T-helper 2 cell (primary cell): ENCODE measurements at places on chromosomes 4 and X.

- no peak for DNase-seq
Observed at GRCh38 chr4:118390121-118390520, 37.3 kb upstream of the PRSS12 start.

GRCh38 chr4:128130621-128131020, 69.5 kb downstream of the LARP1B start:
- DNase-seq: no peak

GRCh38 chrX:21989384-21989783, 42.7 kb upstream of the PHEX start:
- DNase-seq: no peak

- no peak for DNase-seq
Observed at GRCh38 chr4:3423952-3424351, 17.8 kb upstream of the HGFAC start.

GRCh38 chr4:64250488-64250887, 158.8 kb downstream of the TECRL start:
- DNase-seq: no peak

GRCh38 chr4:151029537-151029936, 14.5 kb upstream of the LRBA start:
- no peak for DNase-seq

DNA sequence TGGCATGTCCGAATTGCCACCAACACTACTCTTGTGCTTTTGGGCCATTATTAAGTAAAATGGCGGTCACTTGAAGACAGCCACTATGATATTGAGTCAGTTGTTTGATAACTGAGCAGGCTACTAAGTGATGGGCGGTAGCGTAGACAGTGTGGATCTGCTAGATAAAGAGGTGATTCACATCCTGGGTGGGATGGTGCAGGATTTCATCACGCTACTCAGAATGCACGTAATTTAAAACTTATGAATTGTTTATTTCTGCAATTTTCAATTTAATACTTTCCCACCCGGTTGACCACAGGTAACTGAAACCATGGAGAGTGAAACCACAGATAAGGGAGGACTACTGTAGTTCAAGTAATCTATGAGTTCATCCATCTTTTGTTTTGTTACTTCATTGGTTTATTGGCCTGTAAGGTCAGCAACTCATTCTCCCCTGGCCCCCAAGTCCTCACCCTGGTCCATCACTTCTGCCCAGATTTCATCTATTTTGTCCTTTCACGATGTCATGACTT, 2.9 kb downstream of the ARAF start:
- no peak for DNase-seq

DNA sequence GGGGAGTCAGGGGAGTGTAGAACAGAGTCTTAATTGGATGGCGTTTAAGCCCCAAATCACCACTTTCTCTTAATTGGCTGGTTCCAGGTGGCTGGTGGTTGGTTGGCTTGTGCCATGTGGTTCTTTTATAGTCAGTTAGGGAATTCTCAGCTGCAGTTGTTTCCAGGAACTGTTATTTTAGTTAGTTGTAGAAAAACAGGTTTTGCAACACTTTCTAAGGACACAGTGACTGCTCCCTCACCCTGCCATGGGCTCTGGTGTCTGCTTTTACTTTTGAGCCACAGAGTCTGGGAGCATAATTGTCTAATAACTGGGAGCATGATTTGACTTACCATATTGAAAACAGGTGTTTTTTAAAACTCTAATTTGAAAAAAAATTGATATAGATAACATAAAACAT, 75.8 kb upstream of the PCDH18 start:
- DNase-seq: no peak

- DNase-seq: peak; percentile 55
Observed at GRCh38 chrX:153983321-153983801, 10.8 kb downstream of the TMEM187 start.

GRCh38 chrX:153948002-153948466, 3.6 kb upstream of the RENBP start:
- DNase-seq: no peak

- DNase-seq: peak; percentile 21
Observed at GRCh38 chrX:56564164-56564885, 898 bp downstream of the UBQLN2 start.

- no peak for DNase-seq
Observed at GRCh38 chrX:21666679-21667078, 8.5 kb upstream of the KLHL34 start.

- DNase-seq: no peak
Observed at GRCh38 chr4:180057891-180058671, 2185.1 kb upstream of the TENM3 start.

- no peak for DNase-seq
Observed at GRCh38 chr4:7192252-7193029, at the start of gene SORCS2. Gene SORCS2, plus strand, starts transcription at chr4:7192538.

DNA sequence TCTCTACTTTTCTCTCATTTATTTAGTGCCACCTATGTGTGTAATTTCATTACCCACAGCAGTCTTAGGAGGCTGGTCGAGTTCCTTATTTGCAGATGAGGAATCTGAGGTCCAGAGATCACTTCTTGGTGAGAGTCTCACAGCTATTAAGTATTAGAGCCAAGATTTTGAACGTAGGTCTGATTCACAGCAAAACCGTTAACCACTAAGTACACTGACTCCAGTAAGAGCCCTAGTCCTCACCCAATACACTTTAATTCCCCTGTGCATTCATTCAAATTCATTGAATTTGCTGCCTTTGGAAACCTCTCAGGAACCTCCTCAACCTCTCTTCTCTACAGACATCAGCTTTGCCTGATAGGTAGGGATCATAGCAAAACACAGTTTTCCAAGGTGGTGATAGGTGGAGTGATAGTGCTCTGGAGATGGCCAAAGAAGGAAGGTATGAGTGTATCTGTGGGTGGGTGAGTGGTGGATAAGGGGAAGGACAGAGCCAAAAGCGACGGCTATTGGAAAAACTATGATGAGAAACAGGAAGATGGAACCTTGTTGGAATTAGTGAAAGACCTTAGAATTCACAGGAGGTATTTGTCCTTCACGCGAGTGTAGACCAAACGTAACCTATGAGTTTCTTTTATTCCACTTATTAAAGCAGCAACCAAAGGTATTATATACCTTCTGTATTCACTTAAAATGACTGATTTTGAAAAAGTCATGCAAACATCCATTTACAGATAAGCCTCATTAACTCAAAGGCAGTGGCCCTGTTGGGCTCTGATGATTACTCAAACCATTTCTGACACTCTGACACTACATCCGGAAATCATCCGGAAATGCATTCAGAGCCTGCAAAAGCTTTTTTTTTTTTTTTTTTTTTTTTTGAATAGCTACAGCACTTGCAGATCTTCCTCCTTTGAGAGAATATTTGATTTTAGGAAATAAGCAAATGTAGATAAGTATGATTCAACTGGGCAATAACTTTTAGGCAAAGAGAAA, 6.3 kb downstream of the FMR1 start:
- peak; percentile 3 for DNase-seq

DNA sequence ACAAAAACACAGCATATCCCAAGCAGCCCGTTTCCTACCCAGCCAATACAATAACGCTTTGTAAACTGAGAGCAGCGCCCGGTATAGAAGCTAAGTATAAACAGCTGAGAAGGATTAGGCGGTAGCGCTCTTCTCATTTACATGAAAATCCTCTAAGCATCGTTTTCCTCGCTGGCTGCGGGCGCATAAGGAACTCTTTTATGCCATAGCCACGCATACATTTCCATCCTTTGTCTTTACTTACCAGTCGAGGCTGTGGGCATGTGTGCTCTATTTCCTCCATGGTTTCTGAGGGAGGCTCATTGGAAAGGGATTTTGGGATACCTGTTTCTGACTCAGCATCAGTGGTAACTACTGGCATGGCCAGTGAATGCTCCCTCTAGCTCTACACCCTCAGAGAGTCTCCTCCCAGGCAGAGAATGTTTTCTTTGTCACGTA, 383 bp downstream of the PCYT1B start:
- DNase-seq: no peak

GRCh38 chr4:133891011-133891410, 310.6 kb downstream of the PABPC4L start:
- DNase-seq: no peak

GRCh38 chr4:189497516-189497915, 443.2 kb upstream of the FRG1 start:
- no peak for DNase-seq

GRCh38 chr4:6222761-6223292, 22.5 kb upstream of the JAKMIP1 start:
- no peak for DNase-seq

DNA sequence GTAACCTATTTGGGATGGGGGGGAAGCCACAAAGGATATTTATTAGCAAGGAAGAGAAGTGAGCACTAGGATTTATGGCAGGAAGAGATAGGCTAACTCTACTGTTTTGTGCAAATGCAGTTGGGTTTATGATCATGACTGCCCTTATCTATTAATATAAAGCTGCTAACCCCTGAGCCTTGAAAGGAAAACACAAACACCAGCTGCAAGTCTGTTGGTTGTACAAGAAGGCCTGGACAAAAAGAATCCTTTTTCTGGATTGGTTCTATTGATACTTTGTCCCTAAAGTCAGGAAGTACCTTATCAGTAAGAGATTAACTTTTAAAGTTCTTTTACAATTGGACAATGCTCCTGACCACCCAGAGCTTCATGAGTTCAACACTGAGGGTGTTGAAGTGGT, 188.8 kb downstream of the LRBA start:
- DNase-seq: no peak

GRCh38 chrX:7950865-7951264, 23.7 kb upstream of the PNPLA4 start:
- DNase-seq: no peak

DNA sequence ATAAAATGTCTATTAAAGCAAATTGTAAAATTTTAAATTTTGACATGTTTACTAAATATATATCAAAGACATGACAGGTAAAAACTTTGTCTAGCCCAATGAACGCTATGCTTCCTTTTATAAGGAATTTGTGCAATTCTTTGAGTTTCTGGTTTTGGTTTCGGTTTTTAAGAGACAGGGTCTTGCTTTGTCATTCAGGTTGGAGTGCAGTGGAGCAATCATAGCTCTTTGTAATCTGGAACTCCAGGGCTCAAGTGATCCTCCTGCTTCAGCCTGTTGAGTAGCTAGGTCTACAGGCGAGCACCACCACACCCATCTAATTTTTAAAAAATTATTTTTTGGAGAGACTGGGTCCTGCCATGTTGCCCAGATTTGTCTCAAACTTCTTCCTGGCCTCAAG, 60.7 kb downstream of the BLTP1 start:
- no peak for DNase-seq

GRCh38 chrX:16825264-16826035, 39.2 kb downstream of the TXLNG start:
- peak; percentile 45 for DNase-seq

DNA sequence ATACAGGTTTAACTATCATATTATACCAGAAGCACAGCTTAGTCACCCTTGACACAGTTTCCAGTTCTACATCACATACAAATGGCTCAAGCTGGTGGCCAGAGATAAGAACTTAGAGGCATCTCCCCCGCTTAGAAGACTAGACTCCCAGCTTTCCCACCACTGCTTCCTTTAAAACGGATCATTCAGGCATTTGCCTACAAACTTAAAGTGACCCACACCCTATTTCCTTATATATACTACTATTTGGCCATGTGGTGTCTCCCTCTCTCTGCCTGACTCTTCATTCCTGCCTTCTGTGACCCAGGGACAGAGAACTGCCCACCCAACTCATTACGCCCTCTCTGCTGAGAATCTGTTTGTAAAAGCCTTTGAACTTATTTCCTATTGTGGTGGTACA, 781.2 kb upstream of the DIAPH2 start:
- no peak for DNase-seq

DNA sequence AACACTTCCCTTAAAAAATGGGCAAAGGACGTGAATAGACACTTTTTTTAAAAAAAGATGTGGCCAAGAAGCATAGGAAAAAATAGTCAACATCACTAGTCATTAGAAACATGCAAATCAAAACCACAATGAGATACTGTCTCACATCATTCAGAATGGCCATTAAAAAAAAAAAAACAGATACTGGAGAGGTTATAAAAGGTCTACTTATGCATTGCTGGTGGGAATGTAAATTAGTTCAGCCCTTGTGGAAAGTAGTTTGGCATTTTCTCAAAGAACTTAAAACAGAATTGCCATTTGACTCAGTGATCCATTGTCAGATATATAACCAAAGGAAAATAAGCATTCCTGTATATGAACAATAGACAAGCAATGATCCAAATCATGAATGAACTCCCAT, 352.8 kb upstream of the EPHA5 start:
- DNase-seq: no peak

- no peak for DNase-seq
Observed at GRCh38 chr4:124918559-124919122, 206.1 kb upstream of the ANKRD50 start.

- DNase-seq: no peak
Observed at GRCh38 chr4:139767168-139767567, 101.5 kb downstream of the MGST2 start.

GRCh38 chrX:123884809-123885408, 25.1 kb downstream of the XIAP start:
- peak; percentile 50 for DNase-seq

DNA sequence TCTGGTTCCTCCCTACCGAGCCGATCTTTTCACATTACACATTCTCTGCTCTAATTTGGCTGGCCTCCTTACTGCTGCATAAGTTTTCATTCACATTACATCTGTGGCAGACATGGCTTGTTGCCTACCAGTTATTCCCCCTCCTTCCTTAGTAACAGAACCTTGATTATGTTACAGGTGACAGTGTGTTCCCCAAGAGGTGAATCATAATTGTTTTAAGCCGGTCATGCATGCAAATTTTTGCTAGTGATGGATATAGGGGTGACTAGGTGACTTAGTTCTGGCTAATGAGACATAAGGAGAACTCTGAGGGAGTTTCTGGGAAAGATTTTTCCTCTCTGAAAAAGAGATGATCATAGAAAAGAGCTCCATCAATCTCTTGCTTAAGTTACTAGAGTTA, 8.4 kb upstream of the LAMP2 start:
- DNase-seq: no peak

GRCh38 chr4:110294165-110294564, 95.8 kb upstream of the ELOVL6 start:
- DNase-seq: no peak

DNA sequence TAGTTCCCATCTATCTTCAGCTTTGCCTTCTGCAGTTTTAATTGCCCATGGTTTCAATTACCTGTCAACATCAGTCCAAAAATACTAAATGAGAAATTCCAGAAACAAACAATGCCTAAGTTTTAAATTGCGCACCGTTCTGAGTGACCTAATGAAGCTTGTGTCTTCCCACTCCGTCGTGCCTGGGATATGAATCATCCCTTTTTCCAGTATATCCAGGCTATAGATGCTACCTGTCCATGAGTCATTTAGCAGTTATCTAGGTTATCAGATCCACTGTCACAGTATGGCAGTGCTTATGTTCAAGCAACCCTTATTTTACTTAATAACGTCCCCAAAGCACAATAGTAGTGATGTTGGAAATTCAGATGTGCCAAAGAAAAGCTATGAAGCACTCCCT, 363.6 kb upstream of the FAM241A start:
- DNase-seq: no peak
